ENCODE measurements at places on chromosomes 6 and 20.

GRCh38 chr6:49025273-49026240, 437.5 kb downstream of the MMUT start:
- peak; percentile 43 for DNase-seq

DNA sequence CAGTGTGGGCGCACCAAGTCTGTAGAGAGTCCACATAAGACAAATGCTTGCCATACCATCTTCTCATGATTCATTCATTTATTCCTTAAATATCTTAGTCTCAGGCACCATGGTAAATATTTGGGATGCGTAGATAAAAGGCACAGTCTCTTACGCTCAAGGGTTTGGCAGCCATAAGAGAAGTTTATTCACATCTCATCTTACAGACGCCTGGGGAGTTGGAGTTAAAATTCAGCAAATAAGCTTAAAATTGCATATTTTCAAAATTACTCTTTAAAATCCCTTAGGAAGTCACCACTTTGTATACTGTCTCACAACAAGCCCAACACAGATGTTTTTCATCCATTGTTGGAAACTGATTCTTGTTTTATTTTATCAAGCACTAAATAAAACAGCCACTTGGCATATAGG, 363.3 kb downstream of the KIF16B start:
- DNase-seq: no peak

DNA sequence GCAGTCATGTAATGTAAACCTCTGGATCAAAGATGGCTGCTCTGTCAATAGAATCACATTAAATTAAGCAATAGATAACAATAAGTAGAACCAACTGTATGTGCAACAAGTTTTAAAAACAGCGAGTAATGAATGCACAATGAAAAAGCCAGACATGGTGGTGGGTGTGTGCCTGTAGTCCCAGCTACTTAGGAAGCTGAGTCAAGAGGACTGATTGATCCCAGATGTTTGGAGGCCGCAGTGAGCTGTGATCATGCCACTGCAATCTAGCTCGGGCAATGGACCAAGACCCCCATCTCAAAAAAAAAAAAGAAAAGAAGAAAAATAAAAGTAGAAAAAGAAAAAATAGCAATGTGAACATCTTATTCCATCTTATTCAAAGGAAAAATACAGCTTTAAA, 558.7 kb upstream of the MMS22L start:
- DNase-seq: no peak

DNA sequence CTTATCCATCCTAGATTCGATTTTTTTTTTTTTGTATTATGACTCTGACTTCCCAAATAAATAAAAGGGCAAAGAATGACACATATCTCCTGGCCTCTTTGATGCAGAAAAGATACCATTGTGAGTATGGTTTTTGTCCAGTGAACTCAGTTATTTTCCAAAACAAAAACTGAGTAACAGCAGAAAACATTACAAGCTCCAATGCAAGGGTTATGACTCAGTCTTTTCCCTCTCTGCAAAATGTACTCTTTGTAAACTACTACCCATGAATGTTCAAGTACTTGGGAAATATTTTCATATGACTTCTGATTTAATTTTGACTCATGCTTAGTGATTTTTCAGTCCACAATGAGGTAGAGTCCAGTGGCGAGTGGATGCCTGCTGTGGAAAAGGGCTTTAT, 355.3 kb downstream of the RNF144B start:
- peak; percentile 31 for DNase-seq

DNA sequence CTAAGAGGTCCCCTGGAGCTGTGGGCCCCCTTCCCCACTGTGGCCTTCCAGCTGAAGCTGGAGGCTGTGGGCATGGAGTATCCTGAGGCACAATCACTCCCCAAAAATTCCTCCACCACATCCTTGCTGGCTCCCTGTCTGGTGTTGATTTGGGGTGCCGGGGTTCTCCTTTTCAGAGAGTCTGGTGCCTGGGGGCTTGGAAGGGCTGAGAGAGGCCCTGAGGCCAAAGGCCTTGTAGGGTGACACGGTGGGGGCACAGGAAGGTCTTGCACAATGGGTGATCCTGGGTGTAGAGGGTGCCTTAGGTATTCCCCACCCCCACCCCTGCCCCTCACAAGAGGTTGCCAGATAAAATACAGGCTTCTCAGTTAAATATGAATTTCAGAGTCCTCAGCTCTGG, 33.2 kb upstream of the VEGFA start:
- no peak for DNase-seq

GRCh38 chr20:856361-856775, 22.9 kb downstream of the FAM110A start:
- peak; percentile 98 for DNase-seq

- DNase-seq: no peak
These were observed 303 bp downstream of the ILRUN start for GRCh38 chr6:34696189-34696738.

DNA sequence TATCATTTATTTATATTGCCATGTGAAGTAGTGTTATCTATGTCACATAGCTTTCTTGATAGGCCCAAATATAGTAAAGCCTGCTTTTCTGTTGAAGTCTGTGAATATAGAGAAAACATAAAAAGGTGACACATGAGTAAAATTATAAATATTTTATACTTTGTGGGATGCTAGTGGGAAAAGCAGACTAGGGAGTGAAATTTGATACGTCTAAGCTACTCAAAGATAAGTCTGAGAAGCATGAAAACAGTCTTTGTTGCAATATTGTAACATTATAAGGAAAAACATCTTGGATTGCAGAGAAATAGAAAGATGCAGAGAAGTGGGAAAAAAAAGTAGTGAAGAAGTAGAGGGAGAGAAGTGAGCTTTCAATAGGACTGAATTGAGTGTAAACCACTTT, 75.4 kb downstream of the ZNF292 start:
- DNase-seq: no peak

DNA sequence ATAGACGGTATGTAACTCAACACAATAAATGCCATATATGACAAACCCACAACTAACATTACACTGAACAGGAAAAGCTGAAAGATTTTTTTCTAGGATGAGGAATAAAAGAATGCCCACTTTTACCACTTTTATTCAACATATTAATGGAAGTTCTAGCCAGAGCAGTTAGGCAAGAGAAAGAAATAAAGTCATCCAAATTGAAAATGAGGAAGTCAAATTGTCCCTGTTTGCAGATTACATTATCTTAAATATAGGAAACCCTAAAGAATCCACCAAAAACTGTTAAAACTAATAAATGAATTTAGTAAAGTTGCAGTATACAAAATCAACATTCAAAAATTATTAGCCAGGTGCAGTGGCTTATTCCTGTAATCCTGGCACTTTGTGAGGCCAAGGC, 24.6 kb upstream of the ADGB start:
- no peak for DNase-seq

GRCh38 chr6:33014841-33015634, 5.6 kb upstream of the HLA-DOA start:
- DNase-seq: peak; percentile 12

DNA sequence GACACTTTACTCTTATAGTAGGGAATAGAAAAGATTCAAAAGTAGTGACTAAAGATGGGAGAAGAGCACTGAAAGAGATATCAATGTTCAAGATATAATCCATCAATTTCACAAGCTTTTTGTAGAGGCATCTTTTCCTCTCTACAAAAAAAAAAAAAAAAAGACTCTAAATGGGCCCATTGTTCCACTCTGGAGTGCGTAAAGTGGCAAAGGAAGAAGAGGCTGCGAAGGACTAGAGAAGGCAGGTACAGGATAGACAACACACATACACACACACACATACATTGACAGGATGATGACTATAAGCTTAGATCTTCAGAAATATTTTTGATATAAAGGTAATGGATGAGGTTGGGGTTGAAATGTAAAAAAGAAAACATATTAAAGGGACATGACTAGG, 157.6 kb downstream of the HIVEP2 start:
- DNase-seq: no peak

DNA sequence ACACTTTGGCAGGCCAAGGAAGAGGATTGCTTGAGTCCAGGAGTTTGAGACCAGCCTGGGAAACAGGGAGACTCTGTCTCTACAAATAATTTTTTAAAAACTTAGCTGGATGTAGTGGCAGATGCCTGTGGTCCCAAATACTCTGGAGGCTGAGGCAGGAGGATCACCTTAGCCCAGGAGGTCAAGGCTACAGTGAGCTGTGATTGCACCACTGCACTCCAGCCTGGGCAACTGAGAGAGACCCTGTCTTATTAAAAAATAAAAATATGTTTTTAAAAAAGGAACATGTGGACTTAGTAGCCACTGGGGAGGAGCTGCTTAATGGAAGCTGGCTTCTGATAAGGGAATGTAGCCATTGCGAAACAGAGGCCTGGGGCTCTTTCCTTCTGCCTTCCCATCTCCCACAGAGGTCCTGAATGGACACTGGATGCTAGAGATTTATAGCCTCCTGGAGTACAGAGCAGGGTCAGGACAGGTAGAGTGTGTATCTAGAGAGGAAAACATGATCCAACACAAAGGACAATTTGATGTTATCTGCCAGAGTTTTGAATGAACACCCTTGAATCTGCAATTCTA, 21.7 kb upstream of the GMNN start:
- DNase-seq: no peak

DNA sequence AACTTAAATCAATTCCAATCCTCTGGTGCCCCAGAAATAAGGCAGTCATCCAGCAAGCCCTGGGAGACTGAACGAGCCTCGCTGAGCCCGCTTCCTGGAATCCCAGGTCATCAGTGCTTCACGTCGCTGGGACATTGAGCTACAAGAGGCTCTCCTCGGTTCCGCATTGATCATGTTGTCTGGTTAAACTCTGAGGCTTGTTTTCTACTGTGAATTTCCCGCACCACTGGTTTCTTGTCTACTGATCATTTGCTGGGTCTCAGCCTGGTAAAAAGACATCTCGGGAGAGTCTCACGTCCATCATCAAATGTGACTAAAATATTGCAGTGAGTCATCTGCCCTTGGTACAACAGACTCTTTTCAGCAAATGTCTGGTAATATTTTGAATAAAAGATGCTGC, 569.2 kb downstream of the QKI start:
- no peak for DNase-seq

DNA sequence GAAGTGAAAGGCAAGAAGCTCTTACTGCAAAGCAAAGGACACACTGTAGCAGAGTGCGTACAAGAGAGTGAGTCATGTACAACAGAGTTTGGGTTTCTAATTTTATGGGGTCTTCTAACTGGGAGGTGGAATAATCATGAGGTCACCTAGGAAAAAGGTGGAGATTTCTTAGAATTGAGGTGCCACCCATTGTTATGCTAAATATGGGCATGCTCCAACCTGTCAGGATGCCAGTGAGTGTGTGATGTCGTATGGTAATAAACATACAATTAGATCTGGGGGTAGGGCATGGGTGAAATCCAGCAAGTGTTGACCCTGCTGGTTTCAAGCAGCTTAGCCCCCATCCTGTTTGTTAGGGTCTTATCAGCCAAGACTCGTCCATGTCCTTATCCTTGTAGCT, 46.6 kb downstream of the OR2B6 start:
- DNase-seq: no peak

- no peak for DNase-seq
These were observed 15.0 kb downstream of the PPP1R10 start for GRCh38 chr6:30601815-30602641.

DNA sequence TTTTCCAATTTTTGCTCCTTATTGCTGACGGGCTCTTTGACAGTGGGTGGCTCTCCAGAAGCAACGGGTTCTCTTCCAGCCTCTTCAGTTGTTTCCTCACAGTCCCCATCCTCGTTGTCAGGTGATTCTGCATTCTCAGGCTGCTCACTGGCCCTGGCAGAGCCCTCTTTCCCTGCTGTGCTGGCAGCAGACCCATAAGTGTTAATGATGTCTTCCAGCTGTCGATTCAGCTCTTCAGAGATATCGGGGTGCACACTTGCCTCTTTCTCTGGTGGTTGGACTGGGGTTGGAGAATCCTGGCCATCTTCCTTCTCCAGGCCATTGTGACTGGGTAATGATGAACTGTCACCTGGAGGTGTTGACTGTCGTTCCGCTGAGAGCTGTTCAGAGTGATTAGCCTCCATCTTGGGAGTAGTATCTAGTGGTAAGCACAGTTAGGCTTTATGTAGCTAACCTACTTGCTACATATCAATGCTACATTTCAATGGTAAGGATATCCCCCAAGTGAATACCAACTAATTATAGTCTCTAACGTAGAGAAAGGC, 3.2 kb downstream of the TXLNB start:
- no peak for DNase-seq

DNA sequence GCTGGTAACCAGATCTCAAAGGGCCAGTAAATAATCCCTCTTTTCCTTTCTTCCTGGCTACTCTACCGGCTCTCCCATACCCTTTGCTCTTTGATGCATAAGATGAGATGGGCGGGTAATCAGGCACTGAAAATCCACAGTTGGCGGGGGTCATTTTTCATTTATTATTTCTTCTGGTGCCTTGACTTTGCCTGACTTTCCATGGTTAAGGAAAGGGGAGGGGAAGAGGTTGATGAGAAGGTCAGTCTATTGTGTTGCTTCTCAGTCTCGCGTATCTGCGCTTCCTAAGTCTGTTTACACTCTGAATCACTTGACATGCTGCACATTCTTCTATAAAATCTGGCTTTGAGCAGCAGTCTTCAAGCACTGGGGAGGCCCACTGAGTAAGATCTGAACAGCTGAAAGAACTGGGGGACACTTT, 121.1 kb upstream of the HDGFL1 start:
- peak; percentile 29 for DNase-seq

DNA sequence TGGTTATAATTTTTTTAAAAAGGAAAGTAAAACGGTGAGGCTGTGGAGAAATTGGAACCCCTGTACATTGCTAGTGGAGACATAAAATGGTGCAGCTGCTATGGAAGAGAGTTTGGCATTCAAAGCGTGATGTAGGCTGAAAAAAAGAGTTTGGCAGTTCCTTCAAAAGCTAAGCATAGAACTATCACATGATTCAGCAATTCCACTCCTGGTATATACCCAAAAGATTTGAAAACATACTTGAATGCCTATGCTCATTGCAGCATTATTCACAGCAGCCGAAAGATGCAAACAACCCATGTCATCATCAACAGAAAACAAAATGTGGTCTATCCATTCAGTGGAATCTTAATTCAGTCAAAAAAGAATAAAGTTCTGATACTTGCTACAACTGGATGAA, 4.5 kb upstream of the SGK2 start:
- no peak for DNase-seq

GRCh38 chr6:82607998-82608725, 244.5 kb downstream of the TPBG start:
- DNase-seq: no peak

GRCh38 chr6:107185391-107185970, 70.2 kb upstream of the BEND3 start:
- no peak for DNase-seq

- no peak for DNase-seq
These were observed 586 bp upstream of the LST1 start for GRCh38 chr6:31585491-31585890.

GRCh38 chr20:57483287-57484050, 41.5 kb downstream of the CTCFL start:
- no peak for DNase-seq

GRCh38 chr6:105591053-105591452, 188.2 kb upstream of the PREP start:
- DNase-seq: peak; percentile 86

GRCh38 chr6:88698661-88699060, 264.8 kb downstream of the RNGTT start:
- DNase-seq: no peak
